ENCODE measurements at places on chromosomes 7 and 10.

DNA sequence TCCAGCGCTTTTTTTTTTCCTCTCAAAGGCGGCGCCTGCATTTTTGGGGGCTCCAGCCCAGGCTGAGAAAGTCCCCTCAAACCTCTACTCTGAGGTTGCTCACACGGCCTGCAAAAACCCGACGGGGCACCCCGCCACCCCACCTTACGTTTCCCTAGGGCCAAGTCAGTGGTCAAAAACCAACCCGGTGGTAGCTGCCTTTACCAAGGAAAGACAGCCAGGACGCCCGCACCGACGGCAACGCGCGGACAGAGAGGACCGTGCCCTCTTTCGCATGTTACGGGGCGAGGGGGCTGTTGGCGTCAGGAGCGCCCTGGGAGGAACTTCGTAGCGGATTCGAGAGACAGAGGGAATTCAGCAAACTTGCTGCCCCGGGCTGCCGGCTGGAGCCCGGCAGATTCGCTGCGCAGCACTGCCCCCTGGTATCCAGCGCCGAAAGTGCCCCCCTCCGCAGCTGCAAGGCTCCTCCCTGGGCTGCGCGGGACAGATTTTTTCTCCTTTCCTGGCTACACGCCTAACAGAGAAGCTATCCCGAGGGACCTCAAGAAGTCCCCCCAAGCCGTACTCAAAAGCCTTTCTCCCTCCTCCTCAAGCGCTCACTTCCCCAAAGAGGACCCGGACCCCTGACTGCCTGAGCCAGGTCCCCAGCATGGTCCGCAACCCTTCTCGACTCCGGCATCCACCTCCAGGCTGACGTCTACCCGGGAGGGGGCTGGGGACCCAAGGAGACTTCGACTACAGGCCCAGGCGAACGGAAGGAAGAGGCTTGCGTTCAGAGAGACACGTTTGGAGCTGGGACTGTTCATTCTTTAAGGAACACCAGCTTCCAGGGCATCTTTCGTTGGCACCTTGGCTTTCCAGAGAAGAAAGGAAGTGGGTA lies 27.7 kb upstream of the VAX1 start:
- DNase-seq: peak; percentile 84

- peak; percentile 29 for DNase-seq
Observed at GRCh38 chr10:22002591-22003176, 846 bp downstream of the DNAJC1 start.

DNA sequence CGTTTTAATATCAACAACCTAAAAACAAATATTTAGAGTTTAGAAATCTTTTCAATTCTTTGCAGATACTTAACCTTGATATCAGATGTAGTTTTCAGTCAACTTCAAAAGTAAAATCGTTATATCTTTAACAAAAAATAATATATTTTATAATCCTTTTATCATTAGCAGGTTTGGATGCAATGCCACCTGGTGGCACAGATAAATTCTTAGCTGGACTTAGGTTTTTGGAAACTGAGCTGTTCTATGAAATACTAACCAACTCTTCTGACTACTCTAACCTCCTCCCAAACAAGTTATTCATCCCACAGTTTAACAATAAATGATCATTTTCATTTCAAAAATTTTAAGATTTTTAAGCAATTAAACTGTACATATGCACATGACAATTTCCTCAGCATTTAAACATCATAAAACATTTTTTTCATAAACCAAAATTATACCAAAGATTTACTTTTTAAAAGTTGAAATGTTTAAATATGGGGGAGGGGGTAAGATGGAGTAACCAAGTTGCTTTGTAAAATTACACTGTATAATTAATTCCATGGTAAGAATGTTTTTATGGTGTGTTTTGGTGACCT lies 56.9 kb downstream of the HIBADH start:
- no peak for DNase-seq

GRCh38 chr7:105191331-105191730 lies 177.3 kb downstream of the KMT2E start:
- no peak for DNase-seq

- no peak for DNase-seq
Observed at GRCh38 chr7:6139189-6139996, 108.2 kb downstream of the ANKRD61 start.

All from AG08396 (cell line).